Left renal cortex interstitium (tissue), 4 donors: ENCODE measurements at places on chromosomes 7 and 10.

DNA sequence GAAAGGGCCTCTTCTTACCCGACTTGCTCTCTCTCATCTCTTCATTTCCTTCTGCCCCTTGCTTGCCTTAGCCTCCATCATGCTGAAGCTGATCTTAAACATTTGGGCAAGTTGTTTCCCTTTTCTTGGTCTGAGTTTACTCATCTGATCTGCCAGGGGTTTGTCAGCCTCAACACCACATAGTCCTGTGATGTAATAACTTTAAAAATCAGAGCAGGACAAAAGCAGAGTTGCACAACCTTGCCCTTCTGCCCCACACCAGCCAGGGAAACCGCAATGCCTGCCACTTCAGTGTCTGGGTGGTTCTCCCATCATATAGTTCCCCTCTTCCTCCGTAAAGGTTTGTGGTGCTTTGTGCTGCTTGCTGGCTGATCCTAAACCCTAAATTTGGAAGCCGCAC lies 9.9 kb upstream of the LIPM start:
- DNase-seq: no peak

- DNase-seq: peak; percentile 33
Observed at GRCh38 chr7:74365322-74366022, 76.3 kb downstream of the CLIP2 start.

- no peak for DNase-seq
Observed at GRCh38 chr7:142140401-142140959, 29.0 kb downstream of the MGAM2 start.

- no peak for DNase-seq
Observed at GRCh38 chr7:150959081-150959480, 19.0 kb downstream of the KCNH2 start.

DNA sequence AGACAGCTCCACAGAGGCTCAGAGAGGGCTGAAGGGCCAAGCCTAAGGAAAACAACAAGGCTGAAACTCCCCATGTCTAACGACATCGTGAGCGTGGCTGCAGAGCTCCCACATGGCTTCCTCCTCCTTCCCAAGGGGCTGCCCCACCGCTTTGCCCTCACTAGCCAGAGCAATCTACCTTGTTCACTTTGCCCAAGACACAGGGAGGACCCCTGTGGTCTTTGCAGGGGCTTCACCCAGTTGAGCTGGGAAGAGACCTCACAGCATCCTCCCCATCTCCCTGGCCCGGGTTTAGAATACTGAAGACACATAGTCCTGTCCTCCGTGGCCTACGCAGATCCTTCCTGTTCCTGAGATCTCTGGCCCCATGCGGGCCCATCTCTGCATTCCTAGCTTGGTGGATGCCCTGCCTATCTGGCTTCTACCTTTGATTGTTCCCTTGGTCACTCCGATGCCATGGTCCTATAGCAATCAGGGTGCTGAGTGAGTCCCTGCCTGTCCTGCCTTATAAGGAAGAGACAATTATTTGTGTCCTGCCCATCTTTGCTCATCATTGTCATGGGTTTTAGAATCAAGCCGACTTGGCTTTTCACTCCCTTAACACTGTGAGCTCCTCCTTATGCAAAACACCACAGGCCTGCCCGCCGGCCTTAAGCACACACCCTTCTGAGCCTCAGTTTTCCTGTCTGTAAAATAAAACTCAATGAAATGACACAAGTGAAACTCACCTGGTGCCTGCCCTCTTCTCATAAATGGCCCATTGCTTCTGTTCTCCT lies 73.2 kb downstream of the PARP12 start:
- no peak for DNase-seq

- DNase-seq: no peak
Observed at GRCh38 chr10:99682032-99682431, 22.7 kb downstream of the ENTPD7 start.

GRCh38 chr7:134966691-134967090 lies 19.6 kb upstream of the AGBL3 start:
- DNase-seq: no peak

DNA sequence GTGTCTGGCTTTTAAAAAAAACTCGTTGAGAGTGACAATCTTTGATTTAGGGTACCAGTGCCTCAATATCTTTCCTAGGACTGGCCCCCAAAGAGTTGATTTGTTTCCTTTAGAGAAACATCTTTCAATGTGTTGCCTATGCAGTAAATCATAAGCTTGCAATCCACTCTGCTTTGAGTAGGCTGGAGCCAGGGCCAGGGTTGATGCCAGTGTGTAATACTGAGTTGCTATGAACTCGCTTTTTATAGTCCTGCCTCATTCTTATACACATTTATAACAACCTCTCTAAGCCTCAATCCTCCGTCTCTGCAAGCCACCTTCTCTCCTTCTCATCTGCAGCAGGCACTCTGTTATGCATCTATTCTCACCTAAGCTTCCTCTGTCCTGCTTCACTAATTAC lies 674.9 kb upstream of the POM121L12 start:
- DNase-seq: no peak

DNA sequence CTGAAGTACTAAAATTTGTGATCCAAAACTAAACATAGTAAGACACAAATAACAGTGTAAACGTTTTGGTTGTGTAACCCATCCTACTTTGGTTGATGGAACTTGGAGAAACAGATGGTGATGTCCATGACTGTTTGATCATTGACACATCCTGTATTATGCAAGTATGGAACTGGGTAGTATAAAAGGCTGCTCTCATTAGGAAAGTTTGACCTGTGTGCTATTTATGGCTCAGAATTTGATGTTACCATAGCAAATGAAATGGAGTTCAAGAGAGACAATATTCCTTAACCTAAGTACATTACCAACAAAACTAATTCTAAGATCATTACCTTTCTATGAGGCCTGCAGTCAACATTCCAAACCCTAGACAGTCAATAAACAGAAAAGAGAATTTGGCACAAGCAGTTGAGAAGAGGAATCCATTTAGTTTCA lies 39.9 kb downstream of the DKK1 start:
- no peak for DNase-seq
